Smooth muscle cell of bladder (primary cell): ENCODE measurements at places on chromosomes 3 and 15. TPM values are rescaled to one million over a fixed set of nuclear protein-coding genes. Genes with fewer than 3 reads are reported as not detected.

STRA6 gene
- total RNA-seq = 4.8 and 8.5 TPM in 2 replicates

P2RY1 gene
- total RNA-seq = 1.1 and 4.4 TPM in 2 replicates

MBD4 gene
- 30.0 and 38.7 TPM in 2 replicates for total RNA-seq

GPR171 gene
- total RNA-seq = not detected in 2 replicates

GPR62 gene
- total RNA-seq = under 0.01 and 0.09 TPM in 2 replicates

DUOX1 gene
- total RNA-seq = under 0.01 TPM in 2 replicates

KBTBD12 gene
- not detected in 2 replicates for total RNA-seq

CD200R1 gene
- under 0.01 TPM in 1 of 2 replicates, not detected in the other for total RNA-seq

WNT7A gene
- under 0.01 TPM in 1 of 2 replicates, not detected in the other for total RNA-seq

CAMK1 gene
- total RNA-seq = 33.0 and 34.3 TPM in 2 replicates

SERINC4 gene
- 0.09 TPM in 1 of 2 replicates, not detected in the other for total RNA-seq

CCK gene
- 0.14 TPM in 1 of 2 replicates, not detected in the other for total RNA-seq

LIPC gene
- 1.3 and 2.1 TPM in 2 replicates for total RNA-seq

PLCB2 gene
- under 0.01 and 0.18 TPM in 2 replicates for total RNA-seq

FOXL2NB gene
- total RNA-seq = under 0.01 TPM in 1 of 2 replicates, not detected in the other

IL5RA gene
- total RNA-seq = not detected in 2 replicates

NR2E3 gene
- 0.14 and 0.18 TPM in 2 replicates for total RNA-seq

SAMD7 gene
- total RNA-seq = not detected in 2 replicates

DNAJA4 gene
- total RNA-seq = 1.00 and 3.5 TPM in 2 replicates

LRRC34 gene
- 1.1 and 1.4 TPM in 2 replicates for total RNA-seq

ASB14 gene
- under 0.01 TPM in 1 of 2 replicates, not detected in the other for total RNA-seq

KIF15 gene
- 1.5 and 1.8 TPM in 2 replicates for total RNA-seq

KLHDC8B gene
- total RNA-seq = 23.3 and 33.9 TPM in 2 replicates

UNC13C gene
- not detected in 2 replicates for total RNA-seq

CHRFAM7A gene
- total RNA-seq = 0.14 TPM in 1 of 2 replicates, not detected in the other

HDC gene
- total RNA-seq = not detected in 2 replicates

GPR27 gene
- total RNA-seq = not detected in 2 replicates

BBX gene
- total RNA-seq = 52.9 and 53.9 TPM in 2 replicates

PPP1R14D gene
- not detected in 2 replicates for total RNA-seq

ISLR2 gene
- total RNA-seq = under 0.01 and 0.28 TPM in 2 replicates

LRRIQ4 gene
- total RNA-seq = not detected in 2 replicates

VGLL3 gene
- 29.3 and 33.4 TPM in 2 replicates for total RNA-seq

TTLL13 gene
- 0.09 and 0.14 TPM in 2 replicates for total RNA-seq

MEX3B gene
- total RNA-seq = 2.3 and 6.1 TPM in 2 replicates

DENND4A gene
- 21.2 and 21.4 TPM in 2 replicates for total RNA-seq

SELENOT gene
- total RNA-seq = 79.4 and 106 TPM in 2 replicates
